ENCODE measurements at places on chromosomes 7 and 10. TPM values are rescaled to one million over a fixed set of nuclear protein-coding genes. Genes with fewer than 3 reads are reported as not detected.

- no peak for DNase-seq
These were observed 67.0 kb downstream of the ZRANB1 start for GRCh38 chr10:125008689-125009638.

GRCh38 chr10:95169522-95169921, 24.5 kb upstream of the ACSM6 start:
- DNase-seq, result no peak

DNA sequence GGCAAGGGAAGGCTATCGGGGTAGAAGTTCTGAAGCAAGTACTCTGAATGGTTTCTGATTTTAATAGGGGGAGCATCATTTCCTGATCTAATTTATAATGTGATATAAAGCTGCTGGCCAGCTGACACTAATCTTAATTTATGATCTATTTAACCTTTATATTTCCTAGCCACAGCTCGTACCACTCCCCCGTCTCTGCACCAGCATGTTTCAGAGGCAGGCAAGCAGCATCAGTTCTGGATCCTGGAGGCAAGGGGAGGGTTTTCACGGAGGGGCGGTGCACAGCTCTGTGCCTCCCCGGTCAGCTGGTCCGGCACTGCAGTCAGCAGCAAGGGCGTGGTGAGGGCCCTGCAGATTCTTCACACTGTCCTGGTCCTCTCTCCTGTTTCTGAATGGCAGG, 30.0 kb downstream of the MGMT start:
- no peak for DNase-seq

- no peak for DNase-seq
These were observed 51.4 kb upstream of the EGFR start for GRCh38 chr7:54967377-54967776.

- DNase-seq, result no peak
These were observed 90.0 kb downstream of the CXCL12 start for GRCh38 chr10:44294726-44295412.

- DNase-seq, result no peak
These were observed at the start of gene PHKG1 for GRCh38 chr7:56092789-56093531. Gene PHKG1, minus strand, starts transcription at chr7:56092952. Its CDS starts 4,011 bp downstream, at chr7:56088941.

TMEM229A gene
- polyA plus RNA-seq, result 0.19 TPM

- no peak for DNase-seq
These were observed 10.6 kb upstream of the SUN1 start for GRCh38 chr7:821688-822087.

GRCh38 chr10:70737250-70737649, 47.9 kb downstream of the TBATA start:
- DNase-seq, result no peak

CTTNBP2 gene
- polyA plus RNA-seq, result 32.1 TPM

DNA sequence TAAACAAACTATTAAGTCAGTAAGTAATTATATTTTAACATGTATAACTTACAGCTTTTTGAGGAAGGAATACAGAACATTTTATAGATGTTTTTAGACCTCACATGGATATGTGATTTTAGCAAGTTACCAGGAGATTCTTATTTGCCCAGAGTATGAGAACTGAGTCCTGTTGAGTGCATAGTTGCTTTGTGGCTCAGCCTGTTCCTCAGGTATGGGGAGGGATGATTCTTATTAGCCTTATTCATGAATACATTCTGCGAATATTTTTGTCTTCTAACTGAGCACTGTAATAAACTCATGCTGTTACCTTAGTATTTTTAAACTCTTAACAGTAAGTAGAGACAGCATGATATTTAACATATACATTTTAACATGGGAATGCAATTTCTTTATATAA, 17.9 kb downstream of the BTAF1 start:
- no peak for DNase-seq

- DNase-seq, result no peak
These were observed 80.6 kb downstream of the PRKAG2 start for GRCh38 chr7:151796091-151796870.

DNA sequence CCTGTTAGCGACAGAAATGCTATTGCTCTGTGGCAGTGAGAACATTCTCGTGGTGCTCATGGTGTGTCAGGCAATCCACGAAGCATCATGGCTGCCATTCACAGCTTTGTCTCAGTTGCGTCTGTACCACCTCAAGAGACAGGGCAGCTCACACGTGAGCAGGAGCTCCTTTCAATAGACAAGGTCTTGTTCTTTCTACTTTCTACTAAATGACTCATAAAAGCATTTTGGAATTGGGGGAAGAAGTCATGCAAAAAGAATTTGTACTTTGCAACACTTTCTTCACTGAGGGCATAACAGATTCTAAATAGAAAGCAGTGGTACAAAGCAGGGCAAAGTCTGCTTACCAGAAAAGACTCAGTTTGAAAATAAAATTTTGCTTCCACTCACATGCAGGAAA, 638.5 kb downstream of the PHTF2 start:
- no peak for DNase-seq

GPR26 gene
- 0.01 TPM for polyA plus RNA-seq

GRCh38 chr10:98045785-98046389, 15.5 kb upstream of the CRTAC1 start:
- no peak for DNase-seq

CH25H gene
- polyA plus RNA-seq, result 0.16 TPM

ELFN1 gene
- polyA plus RNA-seq, result 11.9 TPM

AOAH gene
- 1.9 TPM for polyA plus RNA-seq

CDK14 gene
- polyA plus RNA-seq, result 30.3 TPM

GIMAP4 gene
- polyA plus RNA-seq, result 23.8 TPM

- no peak for DNase-seq
These were observed 96.4 kb downstream of the CHST15 start for GRCh38 chr10:123997013-123997412.

GRCh38 chr10:77602231-77602912, 35.2 kb downstream of the KCNMA1 start:
- DNase-seq, result no peak

DNA sequence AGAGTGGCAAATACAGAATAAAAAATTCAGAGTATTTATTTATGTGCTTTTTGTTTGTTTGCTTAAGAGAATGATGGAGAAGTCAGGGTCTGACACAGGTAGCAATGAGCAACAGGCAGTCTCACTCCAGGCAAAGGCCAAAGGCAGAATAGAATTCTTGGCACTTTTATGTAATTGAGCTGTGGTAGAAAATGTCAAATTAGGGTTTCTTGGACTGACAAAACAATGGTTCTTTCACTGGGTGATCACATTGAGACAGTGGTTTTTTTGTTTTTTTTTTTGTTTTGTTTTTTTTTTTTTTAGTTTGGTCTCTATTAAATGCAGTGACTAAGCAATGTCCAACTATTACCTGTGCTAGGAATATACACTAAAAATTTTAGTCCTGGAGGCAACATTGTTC, 27.4 kb downstream of the POM121L12 start:
- no peak for DNase-seq

DNA sequence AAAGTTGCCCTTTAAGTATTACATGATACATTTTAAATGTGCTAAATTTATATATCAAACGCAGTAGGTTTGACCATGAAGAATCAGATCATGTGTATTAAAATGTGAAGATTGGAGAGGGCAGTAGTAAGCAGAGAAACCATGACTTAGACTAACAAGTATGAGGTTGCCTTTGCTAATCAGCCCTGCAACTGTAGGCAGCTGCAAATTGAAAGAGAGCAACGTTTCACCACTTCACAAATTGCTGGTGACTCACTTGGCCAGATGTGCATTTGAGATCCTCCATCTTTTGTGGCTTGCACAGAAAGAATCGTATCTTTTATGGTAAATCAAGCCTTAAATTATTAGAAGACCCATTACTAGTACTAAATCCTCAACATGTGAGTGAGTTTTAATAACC, 10.1 kb upstream of the SEMA3A start:
- DNase-seq, result no peak

DNA sequence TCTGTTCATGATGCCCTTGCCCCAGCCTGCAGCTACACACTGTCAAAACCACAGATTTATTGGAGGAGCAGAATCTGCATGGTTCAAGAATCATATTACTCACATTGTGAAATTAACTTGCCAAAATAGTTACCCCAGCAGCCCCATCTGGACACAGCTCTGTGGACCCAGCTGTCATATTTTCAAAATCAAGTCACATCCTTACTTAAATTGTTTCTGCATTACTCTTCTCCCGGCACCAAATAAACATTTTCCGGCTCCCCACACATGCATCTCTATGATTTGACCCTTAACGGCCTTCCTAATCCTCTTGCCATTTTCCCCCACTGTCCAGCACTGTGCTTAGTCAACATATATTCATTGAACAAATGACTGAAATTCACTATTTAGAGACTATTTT, 43.8 kb upstream of the GPR26 start:
- DNase-seq, result no peak

DNA sequence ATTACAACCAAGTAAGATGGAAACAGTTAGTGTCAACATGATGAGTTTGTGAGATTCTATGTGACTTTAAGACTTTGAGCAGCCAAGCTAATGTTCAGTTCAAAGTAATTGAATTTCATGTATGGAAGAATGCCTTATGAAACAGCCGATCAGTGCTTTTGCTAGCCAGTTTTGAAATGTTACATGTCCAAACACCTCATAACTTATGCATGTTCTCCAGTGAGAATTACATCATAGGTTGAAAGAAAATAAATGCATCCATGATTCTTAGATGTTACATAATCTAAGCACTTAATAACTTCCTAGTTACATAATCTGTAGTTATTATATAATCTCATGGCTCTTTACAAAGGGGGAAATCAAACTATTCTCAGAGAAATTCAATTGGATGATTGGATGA, 211.3 kb downstream of the BICC1 start:
- no peak for DNase-seq

ARHGAP22 gene
- 1.3 TPM for polyA plus RNA-seq

- DNase-seq, result peak; percentile 57
These were observed 40.4 kb upstream of the COBL start for GRCh38 chr7:51356849-51357516.

- DNase-seq, result no peak
These were observed 91.9 kb upstream of the PIK3CG start for GRCh38 chr7:106773228-106773627.

GRCh38 chr7:99029466-99030435, 114.2 kb downstream of the SMURF1 start:
- no peak for DNase-seq

ASB10 gene
- not detected for polyA plus RNA-seq

SLC12A9 gene
- polyA plus RNA-seq, result 28.5 TPM

DNA sequence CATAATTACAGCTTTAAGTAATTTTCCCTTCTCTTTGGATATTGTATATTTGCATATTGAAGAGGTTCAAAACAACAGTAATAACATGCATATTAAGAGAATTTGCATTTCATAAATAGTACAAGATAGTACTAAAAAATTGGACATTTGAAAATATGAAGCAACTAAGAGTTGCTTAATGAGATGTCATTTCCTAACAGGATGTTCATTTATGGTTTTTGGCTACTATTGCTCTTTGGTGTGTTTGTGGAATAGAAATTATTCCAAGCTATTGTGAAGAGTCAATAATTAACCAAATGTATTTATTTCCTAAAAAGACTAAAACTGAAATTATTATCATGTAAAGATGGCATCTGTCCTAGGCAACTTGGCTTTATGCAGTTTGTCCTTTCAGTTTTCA, 4.1 kb upstream of the SGCE start:
- DNase-seq, result no peak

DNA sequence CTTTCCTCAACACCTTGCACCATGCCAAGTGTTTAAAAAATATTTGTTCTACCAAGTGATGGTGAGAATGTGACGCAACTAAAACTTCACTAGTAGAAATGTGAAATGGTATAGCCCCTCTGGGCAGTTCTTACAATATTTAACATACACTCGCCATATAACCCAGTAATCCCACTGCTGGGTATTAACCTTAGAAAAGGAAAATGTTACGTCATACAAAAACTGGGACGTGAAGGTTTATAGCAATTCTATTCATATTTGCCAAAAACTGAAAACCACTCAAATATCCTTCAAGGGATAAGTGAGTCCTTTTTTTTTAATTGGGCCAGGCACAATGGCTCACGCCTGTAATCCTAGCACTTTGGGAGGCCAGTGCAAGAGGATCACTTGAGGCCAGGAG, 279.3 kb downstream of the SKIDA1 start:
- DNase-seq, result no peak

DNA sequence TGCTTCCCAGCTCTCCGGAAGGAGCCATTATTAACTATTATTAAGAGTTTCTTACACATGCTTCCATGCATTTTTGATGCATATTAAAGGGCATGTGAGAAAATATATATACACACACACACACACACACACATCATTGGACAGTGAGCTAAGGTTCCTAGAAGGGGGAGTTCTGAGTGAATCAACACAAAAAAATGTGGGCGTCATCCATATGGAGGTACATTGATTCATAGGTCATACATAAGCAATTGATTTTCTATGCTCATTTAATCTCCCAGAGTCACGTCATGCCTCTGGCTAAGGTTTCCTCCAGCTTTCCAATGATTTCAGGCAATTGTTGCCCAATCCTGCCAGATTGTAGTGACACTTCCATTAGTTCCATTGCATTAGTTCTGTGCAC, 269.4 kb downstream of the DNAJB9 start:
- DNase-seq, result no peak

DNA sequence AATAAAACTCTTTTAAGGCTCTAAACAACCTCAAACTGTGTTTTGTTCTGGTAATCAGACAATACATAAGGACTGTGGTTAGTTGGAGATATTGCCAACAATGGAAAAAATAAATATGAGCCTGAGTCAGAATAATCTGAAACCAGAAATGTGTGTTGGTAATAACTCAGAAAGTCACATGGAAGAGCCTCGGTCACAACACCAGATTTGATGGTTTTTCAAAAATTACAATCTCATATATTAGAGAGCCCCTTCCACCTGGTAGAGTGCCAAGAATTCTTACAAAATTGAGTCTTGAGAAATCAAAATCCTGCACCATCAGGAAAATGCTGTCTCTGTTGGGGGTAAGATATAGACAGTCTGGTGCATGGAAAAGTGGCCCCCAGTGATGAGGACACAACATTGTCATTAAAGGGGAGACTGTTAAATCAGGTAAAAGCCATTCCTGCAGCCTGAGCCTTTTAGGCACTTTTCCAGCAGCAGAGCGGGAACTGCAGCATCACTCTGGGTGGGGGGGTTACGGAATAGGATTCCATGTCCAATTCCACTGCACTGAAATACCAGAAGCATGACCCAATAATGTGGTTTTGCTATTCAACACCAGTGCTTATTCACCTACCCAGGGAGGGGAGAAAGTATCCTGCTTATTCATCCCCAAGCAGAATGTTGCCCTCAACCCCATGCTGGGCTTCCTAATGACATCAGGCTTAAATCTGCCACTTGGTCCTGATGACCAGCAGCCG, 9.5 kb upstream of the ADAM12 start:
- no peak for DNase-seq

TLX1 gene
- 0.08 TPM for polyA plus RNA-seq

DNA sequence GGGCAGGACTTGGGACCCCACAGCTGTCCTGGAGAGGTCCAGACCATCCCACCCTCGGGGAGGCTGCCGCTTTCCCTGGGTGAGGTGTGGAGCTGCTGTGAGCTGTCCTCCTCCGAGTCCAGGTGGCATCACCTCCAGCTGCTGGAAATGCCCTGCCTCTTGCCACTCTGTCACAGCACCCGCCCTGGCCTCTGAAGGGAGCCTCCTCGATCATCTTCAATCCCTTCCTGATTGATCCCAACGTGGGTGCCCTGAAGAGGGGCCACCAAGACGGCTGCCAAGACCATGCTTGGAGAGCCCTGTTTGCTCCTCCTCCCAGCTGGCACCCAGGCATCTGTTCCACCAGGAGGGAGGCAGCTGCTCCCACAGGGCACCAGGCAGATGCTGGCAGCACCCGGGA, 4.6 kb downstream of the C10orf105 start:
- DNase-seq, result no peak

- no peak for DNase-seq
These were observed 94.8 kb downstream of the KIAA1217 start for GRCh38 chr10:24303522-24304310.
